ENCODE measurements at places on chromosomes 11 and 22.
A peak's percentile ranks its signal among the peaks of the same experiment; 100 is the strongest.

GRCh38 chr22:25023879-25024278 lies 71.4 kb downstream of the KIAA1671 start:
- DNase-seq = no peak

- no peak for DNase-seq
These were observed 25.0 kb upstream of the PPARA start for GRCh38 chr22:46125311-46125710.

GRCh38 chr11:27757953-27758352 lies 57.7 kb upstream of the BDNF start:
- DNase-seq = no peak

- no peak for DNase-seq
These were observed 3.4 kb downstream of the TENM4 start for GRCh38 chr11:79437278-79437980.

DNA sequence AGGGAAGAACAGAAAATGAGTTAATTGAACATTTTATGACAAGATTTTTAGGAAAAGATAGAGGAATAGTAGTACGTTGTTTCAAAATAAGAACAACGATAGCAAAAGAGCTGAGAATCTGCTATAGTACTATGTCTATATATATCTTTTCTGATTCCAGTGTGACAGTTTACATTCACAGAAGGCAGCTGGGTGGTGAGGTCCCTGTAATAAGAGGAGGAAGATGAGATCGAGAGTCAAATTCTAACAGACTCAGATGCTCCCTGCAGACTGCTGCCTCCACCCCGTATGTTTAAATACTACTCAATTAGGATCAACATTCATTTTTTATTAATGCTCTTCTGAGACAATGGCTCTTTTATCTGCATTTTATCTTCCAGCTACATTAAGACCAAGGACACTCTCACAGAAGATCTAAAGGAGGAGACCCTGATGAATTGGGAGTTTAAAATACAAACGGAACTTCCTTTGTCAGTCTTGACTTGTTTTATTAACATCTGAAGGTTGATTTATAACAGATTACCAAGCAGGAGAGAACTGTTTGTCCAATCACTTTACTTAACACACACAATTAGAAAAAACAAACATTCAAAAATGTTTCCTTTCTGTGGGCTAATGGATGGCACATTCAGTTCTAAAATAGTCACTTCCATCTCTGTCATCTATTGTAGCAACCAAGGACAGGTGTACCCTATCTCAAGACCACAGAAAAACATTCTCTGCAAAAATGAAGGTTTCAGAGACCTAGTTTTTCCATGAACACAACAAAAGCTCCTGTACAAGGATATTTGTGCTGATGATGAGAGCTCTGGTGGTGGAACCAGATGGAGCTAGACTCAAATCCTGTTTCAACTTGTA lies 240.2 kb downstream of the CADM1 start:
- no peak for DNase-seq

DNA sequence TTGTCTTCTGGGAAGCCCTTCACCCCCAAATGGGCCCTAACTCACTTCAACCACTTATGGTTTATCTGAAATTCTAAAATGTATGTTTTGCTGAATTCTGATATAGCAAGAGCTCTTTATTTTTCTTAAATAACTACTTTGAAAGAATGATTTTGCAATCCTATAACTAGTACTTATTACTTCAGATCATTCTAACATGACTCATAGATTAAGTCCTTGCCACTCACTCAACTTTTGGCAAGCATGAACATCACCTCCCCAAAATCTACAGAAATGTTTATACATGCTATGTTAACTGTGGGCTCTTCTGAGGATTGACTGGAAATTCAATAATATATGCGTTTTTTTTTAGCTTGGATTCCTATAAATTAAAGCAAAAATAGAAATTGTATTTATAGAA lies 367.4 kb upstream of the FAT3 start:
- DNase-seq = no peak

- DNase-seq = no peak
These were observed 5.3 kb downstream of the KCNQ1OT1 start for GRCh38 chr11:2694495-2694894.

DNA sequence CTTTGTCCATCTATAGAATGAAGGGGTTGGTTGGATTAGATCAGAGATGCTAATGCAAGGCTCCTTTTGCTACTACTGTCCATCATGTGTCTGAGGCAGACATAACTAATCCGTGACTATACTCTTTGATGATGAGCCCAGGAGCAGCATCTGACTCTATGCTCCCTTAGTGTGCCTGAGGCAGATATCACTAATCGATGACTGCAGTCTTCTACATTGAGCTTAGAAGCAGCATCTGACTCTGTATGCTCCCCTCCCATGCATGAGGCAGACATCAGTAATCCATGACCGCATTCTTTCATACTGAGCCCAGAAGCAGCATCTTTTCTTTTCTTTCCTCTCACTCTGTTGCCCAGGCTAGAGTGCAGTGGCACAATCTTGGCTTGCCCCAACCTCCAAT lies 4.2 kb downstream of the TCN2 start:
- no peak for DNase-seq

- no peak for DNase-seq
These were observed 38.4 kb upstream of the TPBGL start for GRCh38 chr11:75202195-75202594.

DNA sequence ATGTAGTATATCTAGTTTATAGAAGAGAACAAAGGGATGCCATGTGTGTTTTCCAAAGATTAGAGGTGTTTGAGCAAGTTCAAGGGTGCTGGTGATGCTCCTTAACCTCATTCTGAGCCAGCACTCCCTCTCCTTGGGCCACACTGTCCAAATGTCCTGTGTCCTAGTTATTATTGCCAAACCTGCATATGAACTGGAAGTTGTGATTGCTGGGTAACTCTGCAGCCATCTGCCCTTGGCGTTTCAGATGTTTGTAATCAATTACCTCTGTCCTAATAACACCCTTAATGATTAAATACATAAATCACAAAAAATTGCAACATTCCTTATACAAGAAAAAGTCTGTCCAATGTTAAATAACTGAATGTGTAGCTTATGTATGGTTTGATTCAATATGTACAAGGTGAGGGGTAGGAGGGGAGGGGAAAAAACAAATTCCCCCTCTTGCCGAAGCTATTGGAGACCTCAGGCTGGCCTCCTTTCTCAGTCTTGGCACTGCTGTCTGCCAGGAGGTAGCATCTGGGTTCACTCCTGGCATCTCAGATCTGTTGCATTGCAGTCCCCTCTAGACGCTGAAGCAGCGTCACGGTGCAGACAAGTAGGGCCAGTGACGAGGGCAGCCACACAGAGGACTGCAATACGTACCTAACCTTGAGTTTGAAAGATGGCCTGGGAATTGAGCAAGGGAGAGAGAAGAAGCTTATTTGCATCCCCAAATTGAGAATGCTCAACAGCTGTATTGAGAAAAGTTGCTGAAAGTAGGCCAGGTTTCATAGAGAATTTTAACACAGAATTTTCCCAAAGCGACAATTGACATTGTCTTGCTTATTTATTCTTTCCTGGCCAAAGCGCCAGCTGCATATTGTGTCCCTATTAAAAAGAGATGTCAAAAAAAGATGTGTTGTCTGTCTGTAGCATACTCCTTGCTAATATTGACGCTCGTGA lies 89.6 kb upstream of the ARHGAP32 start:
- no peak for DNase-seq

- DNase-seq = no peak
These were observed 114.5 kb downstream of the MAML2 start for GRCh38 chr11:96228473-96228891.

- DNase-seq = no peak
These were observed 17.6 kb downstream of the INCENP start for GRCh38 chr11:62141111-62142042.

- DNase-seq = no peak
These were observed 42.8 kb downstream of the ZNF202 start for GRCh38 chr11:123698546-123699127.

GRCh38 chr22:32127904-32128303 lies 31.2 kb downstream of the C22orf42 start:
- no peak for DNase-seq

GRCh38 chr22:39017596-39018365 lies 3.1 kb upstream of the APOBEC3D start:
- DNase-seq = no peak

GRCh38 chr22:24337894-24338645 lies 67.4 kb downstream of the SPECC1L start:
- no peak for DNase-seq

- DNase-seq = no peak
These were observed 223.8 kb downstream of the FAM76B start for GRCh38 chr11:95565724-95566141.

- DNase-seq = no peak
These were observed 23.1 kb upstream of the LDHA start for GRCh38 chr11:18371279-18371678.

DNA sequence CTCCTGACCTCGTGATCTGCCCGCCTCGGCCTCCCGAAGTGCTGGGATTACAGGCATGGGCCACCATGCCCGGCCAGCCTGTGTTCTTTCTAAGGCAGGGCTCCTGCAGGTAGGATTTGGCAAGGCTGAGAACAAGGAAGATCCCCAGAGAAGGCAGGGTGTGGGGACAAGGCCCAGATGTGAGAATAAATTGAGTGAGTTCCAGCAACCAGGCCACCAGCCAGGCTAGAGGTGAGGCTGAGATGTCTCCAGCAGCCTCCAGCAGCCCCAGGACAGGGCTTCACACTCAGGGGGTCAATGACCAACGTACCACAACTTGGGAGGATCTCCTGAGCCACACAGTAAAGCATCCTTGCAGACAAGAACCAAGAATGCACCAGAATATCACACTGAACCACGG lies 75.1 kb downstream of the BUD13 start:
- DNase-seq = no peak

DNA sequence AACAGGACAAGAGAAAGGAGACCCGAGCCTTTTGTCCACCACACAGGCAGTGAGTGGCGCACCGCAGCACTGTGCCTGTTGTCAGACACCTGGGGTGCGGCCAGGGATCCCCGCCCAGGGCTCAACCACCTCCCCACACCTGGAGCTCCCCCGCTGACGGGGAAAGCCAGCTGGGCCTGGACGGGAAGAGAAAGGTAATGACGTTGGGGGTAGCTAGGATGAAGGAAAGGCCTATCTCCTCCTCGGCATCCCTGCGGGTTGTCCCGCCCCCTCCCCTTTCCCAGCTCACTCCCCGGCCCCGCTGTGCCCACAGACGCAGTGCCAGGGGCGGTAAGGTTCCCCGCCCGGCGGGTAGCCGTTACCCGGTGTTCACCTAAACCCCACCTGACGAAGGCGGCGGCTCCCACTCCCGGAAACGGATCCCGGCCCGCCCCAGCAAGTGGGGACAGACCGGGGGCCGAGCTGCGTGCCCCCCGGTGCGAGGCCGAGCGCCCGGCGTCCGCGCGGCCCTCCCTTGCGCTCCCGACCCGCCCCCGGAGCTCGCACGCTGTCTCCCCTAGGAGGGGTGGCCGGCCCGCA lies 495 bp downstream of the HYOU1 start:
- peak; percentile 51 for DNase-seq

- no peak for DNase-seq
These were observed 4.9 kb upstream of the MAFF start for GRCh38 chr22:38196791-38197419.

DNA sequence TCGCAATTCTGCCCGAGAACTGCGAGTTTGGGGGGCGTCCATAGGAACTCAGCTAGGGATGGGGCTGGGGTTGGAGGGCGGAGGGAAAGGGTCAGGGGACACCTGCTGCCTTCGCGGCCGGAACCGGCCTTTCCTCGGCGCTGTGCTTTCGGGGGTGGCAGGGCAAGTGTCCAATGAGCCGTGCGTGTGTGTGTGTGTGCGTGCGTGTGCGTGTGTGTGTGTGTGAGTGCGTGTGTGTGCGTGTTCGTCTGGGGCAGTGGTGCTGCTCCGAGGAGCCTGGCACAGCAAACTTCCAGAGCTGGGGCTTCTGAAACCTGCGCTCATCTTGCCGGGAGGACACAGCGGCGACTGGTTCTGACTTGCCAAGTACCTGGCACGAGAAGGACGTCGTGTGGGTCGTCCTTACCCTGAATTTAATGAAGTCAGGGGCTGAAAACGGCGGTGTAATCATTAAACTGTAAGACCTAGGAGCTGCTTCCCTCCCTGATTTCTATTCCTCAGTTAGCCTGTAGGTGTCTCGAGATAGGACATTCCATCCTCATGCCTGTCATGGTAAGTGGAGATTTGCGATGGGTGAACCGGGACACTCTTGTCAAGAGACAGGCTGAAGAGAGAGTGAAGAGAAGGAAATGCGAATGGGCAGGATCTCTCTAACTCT lies 27.0 kb upstream of the AMOTL1 start:
- no peak for DNase-seq
